ENCODE measurements at places on chromosomes 3 and 15.
A peak's percentile ranks its signal among the peaks of the same experiment; 100 is the strongest.

- no peak for DNase-seq
Measured at GRCh38 chr3:152508705-152509104, 240.0 kb downstream of the MBNL1 start.

DNA sequence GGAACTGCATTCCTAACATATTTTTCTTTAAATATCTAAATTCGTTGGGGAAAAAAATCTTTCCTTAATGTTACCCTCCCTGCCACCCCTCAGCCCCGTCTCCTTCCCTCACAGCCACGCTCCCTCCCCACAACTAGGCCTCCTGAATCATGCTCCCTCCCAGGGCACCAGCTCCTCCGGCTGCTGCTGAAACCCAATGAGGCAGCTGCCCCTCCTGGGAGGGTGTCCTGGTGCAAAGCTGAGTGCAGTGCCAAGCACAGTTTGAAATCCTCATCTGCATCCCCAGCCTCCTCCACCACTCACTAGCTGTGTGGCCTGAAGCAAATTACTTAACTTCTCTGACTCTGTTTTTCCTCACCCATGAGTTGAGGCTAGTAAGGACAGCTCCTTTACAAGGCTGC, 2.7 kb upstream of the NR2E3 start:
- no peak for DNase-seq

- DNase-seq: no peak
Measured at GRCh38 chr3:135694142-135694541, 271.4 kb upstream of the PPP2R3A start.

- DNase-seq: no peak
Measured at GRCh38 chr15:39453620-39454019, 127.3 kb upstream of the THBS1 start.

DNA sequence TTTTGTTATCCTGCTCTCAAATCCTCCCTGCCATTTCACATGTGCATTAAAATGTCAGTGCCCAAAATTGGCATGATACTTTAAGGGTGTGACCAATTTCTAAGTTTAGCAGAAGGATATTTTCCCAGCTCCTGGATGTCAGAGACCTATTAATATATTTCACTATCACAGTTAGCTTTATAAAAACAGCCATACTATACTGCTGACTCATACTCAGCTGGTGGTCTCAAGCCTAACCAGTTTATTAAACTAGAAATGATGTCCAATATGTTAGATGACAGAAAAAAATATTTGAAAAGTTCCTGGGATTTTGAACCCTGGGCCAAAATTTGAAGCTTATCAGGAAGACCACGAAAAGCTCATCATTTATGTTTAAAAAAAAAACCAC, 60.9 kb upstream of the ZNF280D start:
- DNase-seq: no peak

DNA sequence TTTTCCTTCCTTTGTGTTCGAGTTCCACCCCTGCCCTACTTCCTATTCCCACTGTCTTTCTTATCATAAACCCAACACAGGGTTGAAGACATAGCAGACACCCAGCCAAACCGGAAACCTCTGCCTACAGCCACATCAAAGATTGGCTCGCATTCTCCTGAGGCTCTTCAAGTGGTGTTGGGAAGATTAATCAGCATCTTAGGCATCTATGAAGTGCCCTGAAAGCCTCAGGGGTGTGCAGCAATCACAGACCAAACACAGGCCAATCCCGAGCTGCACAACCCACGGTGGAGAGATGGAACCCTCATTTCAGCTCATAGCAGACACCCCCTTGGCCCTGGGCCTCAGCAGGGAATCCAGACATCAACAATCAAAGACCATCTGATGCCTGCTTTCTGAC, 255.9 kb downstream of the XXYLT1 start:
- DNase-seq: peak; percentile 31

DNA sequence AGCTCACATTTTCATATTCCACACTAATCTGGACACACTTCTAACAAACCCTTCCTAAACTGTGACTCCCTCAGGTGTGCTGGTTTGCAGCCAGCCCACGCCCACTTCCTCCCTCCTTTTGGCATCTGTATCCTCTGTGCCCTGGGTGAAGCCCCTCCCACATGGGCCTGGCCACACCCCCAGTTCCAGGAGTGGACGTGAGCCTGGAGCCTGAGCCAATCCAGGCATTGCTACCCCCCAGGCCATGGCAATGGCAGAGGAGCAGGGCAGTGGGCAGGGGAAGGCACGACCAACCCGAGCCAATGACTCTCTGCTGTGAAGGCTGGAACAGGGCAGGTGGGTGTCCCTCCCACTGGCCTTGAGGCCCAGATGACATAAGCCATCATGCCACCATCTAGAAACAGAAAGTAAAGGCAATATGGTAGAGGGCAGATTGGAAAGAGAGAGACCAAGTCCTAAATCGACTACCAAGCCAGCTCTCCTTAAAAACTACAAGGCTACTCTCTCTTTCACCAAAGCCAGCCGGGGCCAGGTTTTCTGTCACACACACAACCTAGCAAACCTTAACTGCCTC, 18.6 kb downstream of the FAM174B start:
- DNase-seq: peak; percentile 25

DNA sequence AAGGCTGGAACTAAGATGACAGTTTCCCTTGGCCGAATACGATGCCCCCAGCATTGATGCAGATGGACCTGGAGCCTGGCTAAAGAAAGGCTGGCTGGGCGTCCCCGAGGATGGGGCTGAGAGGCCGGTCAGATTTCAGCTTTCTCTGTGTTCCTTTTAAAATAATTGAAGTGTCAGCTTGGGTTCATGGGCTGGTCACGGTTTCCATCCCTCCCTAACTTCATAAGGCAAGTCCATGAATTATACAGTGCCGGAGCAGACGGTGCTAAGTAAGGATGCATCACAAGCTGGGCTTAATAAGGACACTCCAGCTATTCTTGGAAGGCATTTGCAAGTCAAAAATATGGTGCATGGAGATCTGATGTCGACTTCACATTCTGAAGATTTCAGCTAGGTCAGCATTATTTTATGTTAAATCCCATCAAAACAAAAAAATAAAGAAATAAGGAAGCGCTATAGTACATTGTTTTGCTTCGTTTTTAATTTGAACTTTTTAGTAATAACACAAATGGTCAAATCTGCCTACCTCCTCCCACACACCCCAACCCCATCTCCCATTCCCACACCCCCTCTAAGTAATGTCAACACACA, 220.8 kb downstream of the RPLP1 start:
- no peak for DNase-seq

DNA sequence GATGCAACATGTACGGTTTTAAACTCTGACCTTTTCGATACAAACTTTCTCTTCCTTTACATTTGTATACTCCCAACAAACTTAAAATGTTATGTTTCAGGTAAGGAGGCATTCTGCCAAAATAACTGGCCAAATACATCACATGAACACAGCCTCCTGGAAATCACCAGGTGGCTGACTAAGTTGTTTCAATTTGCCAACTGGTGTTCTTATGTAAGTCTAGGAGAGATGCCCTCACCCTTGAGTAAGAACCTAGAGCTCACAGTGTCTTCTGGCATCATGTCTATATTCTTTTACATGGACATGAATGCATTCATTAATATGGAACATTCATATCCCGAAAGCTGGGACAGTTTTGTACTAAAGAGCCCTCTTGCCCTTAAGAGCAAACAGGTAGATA, 341.1 kb upstream of the NR2F2 start:
- no peak for DNase-seq

GRCh38 chr3:38516669-38517068, 20.5 kb downstream of the EXOG start:
- no peak for DNase-seq

- DNase-seq: peak; percentile 57
Measured at GRCh38 chr3:111676211-111677006, 81.3 kb upstream of the ZBED2 start.

- no peak for DNase-seq
Measured at GRCh38 chr3:114669614-114670013, 375.8 kb downstream of the TIGIT start.

GRCh38 chr3:172203522-172204258, 164.3 kb downstream of the FNDC3B start:
- DNase-seq: no peak

Measured in activated naive CD4-positive, alpha-beta T cell treated with anti-CD3 and anti-CD28 coated beads, Interleukin-2, amount 50 U/mL, for 72 hours (primary cell).